ENCODE measurements at places on chromosomes 5 and 9.

DNA sequence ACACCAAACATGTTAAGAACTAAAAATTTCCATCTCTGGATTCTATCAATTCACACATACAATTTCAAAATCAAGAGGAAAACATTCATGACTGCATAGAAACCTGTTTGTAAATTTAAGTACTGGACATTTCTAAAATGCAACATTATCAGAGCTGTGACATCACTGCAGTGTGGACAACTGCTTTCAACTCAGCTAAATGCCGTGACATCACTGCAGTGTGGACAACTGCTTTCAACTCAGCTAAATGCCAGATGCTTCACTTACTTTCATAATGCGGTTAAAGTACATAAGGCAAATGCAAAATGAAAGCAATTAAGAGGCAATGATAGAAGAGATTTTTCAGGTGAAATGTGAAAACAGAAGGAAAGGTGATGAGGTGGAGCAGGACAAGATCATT lies 161.5 kb downstream of the ARL15 start:
- no peak for DNase-seq

DNA sequence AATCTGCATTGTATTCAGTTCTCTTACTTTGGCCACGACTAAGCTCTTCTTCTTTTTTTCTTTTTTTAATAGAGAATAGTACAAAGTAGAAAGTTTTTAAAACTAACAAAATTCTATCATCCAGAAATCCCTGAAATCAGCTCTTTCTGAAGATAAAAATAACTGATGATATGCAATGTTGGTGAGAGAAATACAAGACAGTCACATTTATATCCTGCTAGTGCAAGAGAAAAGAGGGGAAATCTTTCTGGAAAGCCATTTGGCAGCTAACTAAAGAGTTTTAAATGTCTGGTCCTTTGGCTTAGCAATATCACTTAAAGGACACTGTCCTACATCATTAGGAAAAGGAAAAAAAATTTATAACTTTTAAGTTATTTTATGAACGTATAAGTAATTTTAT lies 27.0 kb upstream of the FREM1 start:
- DNase-seq, result no peak

- no peak for DNase-seq
Observed at GRCh38 chr5:107100121-107100520, 570.6 kb downstream of the EFNA5 start.

- DNase-seq, result no peak
Observed at GRCh38 chr5:135851186-135851914, 16.9 kb downstream of the SLC25A48 start.

DNA sequence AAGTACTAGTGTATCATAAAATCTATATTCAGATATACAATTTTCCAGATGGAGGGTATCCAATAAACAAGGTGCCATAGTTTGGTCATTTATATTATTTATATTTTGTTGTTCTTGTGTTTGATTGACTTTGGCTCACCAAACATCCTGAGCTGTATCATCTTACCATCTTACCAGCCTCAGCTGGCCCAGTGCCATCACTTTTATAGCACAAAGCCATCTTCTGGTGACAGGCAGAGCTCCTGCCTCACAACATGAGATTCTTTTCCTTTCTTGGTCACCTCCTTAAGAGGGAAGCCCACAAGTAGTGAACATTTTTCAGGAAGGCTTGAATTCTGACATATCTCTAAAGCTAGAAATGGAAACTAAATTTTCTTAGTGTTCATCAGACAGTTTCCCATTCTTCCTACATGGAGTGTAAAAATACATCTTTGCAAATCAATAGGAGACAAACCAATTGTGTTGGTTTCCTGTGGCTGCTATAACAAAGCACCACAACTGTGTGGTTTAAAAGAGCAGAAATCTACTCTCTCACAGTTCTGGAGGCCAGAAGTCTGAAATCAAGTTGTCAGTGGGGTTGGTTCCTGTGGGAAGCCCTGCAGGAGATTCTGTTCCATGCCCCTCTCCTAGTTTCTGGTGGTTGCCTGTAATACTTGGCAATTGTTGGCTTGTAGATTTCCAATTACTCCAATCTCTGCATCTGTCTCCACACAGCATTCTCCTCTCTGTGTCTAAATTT lies 341.8 kb downstream of the MAN2A1 start:
- no peak for DNase-seq

DNA sequence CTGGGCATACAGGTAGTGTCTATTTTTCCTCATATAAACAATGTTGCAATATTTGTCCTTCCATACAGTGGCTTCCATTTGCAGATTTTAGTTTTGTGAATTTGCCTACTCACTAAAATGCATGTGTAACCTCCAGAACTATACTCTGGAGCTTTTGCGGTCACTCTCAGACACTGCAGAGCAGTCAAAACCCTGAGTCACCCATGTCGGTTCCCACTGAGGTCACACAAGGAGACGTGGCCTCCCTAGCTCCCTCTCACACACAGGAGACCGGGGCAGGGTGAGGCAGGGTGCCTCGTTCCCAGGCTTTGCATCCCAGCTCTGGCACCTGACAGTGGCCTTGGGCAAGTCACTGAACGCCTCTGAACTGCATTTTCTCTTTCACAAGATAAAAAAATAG lies 55.5 kb upstream of the ZNF354A start:
- DNase-seq, result no peak

DNA sequence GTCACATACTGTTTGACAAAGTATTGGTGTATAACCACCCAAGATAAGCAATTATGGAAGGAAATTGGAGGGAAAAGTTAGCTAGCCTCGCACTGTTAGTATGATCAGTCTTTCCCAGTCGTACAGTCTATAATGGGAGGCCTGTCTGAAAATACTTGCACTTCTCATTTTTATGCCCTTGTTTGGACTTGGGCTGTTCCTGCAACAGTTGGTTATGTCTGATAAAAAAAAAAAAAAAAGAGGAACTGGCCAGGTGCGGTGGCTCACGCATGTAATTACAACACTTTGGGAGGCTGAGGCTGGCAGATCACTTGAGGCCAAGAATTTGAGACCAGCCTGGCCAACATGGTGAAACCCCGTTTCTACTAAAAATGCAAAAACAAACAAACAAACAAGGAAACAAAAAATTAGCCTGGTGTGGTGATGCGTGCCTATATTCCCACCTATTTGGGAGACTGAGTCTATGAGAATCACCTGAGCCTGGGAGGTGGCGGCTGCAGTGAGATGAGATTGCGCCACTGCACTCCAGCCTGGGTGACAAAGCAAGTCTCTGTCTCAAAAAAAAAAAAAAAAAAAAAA lies 58.3 kb upstream of the ANKRD33B start:
- no peak for DNase-seq

DNA sequence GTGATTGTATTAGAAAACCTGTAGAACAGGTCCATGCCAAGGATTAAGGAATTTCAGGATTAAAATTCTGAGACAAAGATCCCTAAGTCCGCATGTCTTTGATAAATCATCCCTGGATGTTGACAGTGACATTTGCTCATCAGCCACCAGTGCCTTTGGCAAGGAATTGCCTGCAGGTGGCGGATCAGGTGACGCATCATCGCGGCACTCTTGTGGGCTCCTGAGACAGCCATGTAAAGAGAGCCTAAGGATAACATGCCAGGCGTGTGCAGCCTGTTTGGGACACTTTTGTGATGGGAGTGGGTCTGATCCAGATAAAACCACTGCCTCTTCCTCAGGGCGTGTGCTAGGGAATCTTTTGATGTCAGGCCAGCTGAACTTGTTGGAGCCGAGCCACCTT lies 40.6 kb downstream of the ADCY2 start:
- peak; percentile 7 for DNase-seq

DNA sequence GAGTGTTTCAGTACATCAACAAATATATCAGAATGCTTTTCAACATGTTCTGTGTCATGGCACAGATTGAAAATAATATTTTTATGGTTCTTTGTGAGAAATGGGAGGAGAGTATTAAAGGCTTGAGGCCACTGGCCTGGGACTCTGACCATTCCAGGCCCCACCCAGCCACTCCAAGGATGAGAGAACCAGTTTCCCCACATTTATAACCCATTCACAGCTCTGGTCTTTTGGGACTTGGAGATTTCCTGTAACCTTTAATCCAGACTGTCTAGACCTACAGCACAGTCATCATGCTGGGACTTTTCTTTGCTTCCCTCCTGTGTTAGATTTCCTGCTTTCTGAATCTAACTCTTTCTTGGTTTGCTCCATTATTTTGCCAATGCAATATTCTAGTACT lies 389.6 kb downstream of the KIAA0825 start:
- DNase-seq, result no peak

DNA sequence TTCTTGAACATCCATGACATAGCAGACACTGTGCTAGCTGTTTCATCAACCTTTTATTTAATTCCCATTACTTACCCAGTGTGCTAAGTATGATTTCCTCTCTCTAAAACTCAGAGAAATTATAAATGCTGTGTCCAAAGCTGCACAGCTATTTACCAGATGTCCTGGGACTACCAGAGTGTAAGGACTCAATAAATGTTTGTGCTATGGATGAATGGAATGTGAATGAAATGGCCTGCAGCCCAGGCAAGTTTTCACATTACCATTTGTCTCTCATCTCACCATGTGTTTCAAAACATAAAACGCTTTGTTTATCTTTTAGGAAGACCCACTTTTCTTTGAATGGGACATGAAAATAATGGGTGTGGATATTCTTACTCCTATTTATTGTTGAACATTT lies 96.2 kb downstream of the ARHGEF28 start:
- DNase-seq, result no peak

DNA sequence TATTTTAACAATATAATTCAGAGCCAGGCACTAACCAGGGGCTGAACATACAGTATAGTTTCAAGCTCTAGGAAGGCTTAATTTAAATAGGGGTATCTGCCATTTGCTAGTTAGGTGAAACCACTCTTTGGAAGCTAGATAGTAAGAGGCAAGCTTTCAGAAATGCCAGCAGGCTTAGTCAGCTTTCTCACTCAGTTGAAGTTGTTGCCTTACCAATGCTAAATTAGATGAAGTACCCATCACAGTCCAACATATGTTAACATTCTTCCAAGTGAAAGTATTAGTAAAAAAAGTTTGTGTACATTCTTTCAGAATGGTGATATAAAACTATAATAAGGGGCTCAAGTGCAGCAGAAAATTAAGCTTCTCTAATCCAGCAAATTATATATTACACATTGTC lies 215.0 kb downstream of the CNTLN start:
- no peak for DNase-seq

- no peak for DNase-seq
Observed at GRCh38 chr9:137149363-137149762, 10.4 kb downstream of the GRIN1 start.

DNA sequence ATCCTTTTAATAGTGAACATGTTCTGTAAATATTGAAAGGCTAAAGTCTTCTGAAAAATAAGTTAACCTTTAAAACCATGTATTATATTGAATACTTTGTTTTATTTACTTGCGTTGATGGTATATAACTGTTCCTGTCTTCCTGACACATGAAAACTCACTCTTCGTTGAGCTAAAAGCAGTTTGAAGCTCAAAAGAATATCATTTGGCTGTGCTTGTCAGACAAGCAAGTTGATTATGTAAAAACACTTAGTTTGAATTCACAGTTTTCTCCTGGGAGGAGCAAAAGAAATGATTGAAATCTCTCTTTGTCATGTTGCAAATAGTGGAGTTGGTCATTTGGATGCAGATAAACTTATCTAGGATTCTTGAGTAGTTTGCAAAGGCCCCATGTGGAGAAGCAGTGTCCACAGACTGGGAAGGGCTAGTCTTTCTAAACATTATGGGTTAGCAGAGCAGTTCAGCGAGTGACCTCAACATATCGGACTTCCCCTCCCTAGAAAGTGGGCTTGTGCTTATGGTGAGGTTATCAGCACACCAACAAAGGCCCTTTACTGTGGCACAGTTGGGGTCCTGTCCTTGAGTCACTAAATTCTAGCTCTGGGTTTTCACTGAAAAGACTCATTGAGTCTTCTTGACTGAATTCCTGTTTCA lies 290.4 kb downstream of the CSNK1G3 start:
- no peak for DNase-seq

DNA sequence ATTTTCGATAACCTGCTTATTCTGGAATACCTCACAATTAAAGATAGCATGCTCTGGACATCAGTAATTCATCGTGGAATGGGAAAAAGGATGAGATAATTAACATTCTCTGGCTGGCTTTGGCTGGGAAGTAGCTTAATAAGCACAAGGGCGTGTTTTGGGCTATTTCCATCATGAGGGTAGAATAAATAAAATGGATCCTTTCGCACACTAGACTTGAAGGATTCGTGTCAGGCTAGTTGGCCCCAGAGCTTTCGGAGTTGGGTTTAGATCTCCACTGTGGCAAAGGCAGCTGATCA lies 151.2 kb upstream of the ADRA1B start:
- no peak for DNase-seq

GRCh38 chr5:40191150-40191549 lies 488.6 kb upstream of the PTGER4 start:
- DNase-seq, result no peak

- peak; percentile 92 for DNase-seq
Observed at GRCh38 chr5:73496984-73497457, 1.2 kb upstream of the BTF3 start.

DNA sequence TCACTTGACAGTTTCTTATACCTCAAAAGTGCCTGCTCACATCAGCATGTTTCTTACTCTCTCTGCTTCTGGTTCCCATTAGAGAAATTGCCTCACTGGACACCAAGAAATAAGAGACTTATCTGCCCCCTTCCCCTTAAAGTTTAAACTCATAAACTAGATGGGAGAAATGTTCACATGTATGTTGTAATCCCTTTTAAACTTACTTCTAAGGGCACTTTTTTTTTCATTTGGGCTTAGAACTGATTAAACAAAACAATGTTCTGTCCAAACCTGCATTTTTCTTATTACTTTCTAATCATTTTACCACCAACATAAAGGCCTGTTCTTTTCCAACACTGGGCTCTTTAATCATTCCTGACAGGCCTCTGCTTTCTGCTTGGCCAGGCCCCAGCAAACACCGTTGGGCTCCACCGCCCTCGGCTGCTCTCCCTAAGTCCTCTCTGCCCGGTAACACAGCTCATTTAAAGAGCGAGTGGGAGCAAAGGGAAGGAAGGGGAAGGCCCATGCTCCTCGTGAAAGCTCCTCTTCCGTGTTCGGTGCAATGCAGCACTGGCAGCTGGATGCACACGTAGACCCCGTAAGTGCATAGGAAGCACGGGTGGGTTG lies 53.4 kb downstream of the ROR2 start:
- no peak for DNase-seq

- no peak for DNase-seq
Observed at GRCh38 chr5:27475063-27475462, 436.7 kb upstream of the CDH9 start.

- DNase-seq, result no peak
Observed at GRCh38 chr9:19130436-19130835, 3.1 kb upstream of the PLIN2 start.

DNA sequence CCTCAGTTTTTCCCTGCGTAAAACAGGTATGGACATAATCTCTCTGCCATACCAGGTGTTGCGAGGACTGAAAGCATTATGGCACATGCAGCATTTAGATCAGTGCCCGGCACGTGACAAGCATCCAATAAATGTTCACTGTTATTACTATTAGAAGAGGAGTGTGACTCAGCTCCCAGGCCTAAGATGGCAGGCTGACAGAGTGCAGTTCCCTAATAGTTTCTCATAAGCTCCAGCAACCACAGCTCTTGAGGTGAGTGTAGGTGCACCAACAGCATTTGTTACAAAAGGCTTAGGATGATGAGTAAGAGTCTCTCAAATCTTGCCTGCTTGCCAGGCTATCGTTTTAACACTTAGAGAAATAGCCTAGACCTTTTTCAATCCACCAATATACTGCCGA lies 28.9 kb upstream of the GLIS3 start:
- no peak for DNase-seq

GRCh38 chr9:3941758-3942157 lies 358.1 kb downstream of the GLIS3 start:
- no peak for DNase-seq

All from LoVo (cell line).